ENCODE measurements at places on chromosomes 7 and 10. TPM values are rescaled to one million over a fixed set of nuclear protein-coding genes. Genes with fewer than 3 reads are reported as not detected.

- DNase-seq, result no peak
Measured at GRCh38 chr7:118183428-118183785, 557 bp upstream of the LSM8 start.

DNA sequence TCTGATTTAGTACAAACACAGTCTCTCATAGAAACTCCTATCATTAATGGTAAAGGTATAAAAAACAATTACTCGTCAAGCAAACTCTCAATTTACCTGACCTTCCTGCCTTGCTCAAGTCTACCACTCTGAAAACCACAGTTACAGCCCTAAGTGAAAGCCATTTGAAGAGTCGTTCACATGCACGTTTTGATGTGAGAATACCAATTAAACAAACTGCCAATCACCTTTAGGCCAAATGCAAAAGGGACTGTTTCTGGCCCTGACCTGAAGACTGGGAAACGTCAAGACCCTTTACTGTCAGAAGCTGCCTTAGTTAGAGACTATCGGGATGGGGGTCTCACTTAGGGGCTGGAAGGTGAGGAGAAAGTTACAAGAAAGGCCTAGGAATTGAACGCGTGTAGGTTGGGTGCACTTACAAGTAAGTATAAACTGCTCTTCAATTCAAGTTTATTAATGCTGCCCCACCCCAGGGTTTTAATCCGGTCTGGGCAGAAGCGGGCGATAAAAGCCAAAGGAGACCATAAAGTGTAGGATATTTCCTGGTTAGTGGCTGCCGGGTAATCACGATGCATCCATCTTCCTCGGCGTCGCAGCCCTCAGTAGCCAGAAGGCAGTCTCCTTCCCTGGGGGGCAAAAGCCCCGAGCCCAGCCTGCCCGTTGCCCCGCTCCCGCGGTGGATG lies 935 bp downstream of the TM9SF3 start:
- no peak for DNase-seq

- no peak for DNase-seq
Measured at GRCh38 chr7:18003286-18003994, 24.2 kb downstream of the PRPS1L1 start.

DNA sequence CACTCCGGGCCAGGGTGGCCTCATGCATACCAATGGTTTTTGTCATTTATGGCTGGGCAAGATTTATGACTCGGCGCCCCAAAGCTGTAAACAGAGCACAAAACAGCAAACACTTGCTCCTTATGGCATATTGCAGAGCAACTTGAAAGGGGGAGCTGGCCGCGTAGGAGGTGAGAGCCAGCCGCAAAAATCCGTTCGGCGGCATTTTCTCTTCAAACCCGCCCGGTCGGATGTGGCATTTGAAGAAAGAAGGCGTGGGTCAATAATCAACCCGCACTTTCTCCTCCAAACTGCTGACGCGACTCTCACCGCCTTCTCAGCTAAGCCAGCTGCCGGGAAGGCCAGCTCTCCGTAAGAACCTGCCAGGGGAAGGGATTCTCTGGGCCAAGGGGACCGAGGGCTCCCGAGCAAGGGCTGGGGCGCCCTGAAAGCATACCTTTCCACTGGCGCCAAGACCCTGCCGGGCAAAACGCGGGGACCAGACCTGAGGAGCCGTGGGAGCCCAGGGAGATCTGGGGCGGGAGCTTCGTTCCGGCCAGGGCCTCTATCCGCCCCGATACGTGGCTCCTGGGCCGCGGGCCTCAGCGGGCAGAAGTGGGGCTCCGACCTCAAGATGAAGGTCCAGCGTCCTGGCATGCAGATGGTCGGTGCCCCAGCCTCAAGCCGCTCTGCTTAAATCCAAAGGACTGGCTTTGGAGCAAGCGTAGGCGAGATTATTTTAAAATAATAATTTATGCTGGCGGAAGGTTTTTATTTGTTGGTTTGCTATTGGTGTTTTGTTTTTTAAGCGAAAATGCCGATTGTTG lies 12.9 kb upstream of the HOXA2 start:
- no peak for DNase-seq

DNA sequence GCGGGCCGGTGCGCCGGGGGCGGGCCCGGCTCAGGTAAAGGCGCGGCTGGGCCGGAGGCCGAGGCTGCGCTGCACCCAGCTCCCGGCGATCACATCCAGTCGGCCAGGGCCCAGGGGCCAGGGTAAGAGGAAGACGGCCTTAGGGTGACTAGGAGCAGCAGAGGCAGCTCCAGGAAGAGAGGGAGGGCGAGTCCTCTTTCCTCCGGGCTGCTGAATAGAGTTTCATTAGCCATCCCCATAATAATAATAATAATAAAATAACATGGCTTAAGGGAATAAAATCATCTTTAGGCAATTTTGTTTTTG lies 44.8 kb upstream of the CDK1 start:
- no peak for DNase-seq

GRCh38 chr10:43229208-43230061 lies 37.4 kb downstream of the RASGEF1A start:
- no peak for DNase-seq

GRCh38 chr10:24568042-24568441 lies 155.6 kb downstream of the ARHGAP21 start:
- DNase-seq, result no peak

DNA sequence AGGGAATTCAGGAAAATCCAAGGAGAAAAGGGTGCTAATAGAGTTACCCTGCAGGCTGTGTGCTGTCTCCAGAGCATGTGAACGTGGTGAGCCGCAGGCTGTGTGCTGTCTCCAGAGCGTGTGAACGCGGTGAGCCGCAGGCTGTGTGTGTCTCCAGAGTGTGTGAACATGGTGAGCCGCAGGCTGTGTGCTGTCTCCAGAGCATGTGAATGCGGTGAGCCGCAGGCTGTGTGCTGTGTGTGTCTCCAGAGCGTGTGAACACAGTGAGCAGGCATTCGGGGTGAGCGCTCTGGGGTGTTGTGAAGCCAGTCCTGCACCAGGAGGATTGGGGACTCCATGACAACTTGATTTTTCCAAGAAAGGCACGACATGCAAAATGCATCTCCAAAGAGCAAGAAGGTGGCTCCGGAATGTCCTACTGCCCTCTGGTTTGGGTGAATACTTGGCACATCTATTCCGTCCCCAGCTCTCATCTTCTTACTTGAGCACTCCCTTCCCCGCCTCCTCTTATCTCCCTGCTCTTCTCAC lies 407.9 kb upstream of the SHH start:
- DNase-seq, result no peak

GRCh38 chr7:80722616-80723195 lies 84.3 kb downstream of the CD36 start:
- no peak for DNase-seq

CHCHD1 gene
- 58.7 TPM for polyA plus RNA-seq

KBTBD2 gene
- polyA plus RNA-seq, result 47.1 TPM

PCLO gene
- polyA plus RNA-seq, result 8.5 TPM

CYP3A7 gene
- 0.51 TPM for polyA plus RNA-seq

Data from right renal pelvis (tissue), 4 donors.